ENCODE measurements at places on chromosomes 4 and X. TPM values are rescaled to one million over a fixed set of nuclear protein-coding genes. Genes with fewer than 3 reads are reported as not detected.

SH3RF1 gene
- 4.4 TPM for total RNA-seq

MMRN1 gene
- 0.12 TPM for total RNA-seq

ZRSR2 gene
- 5.3 TPM for total RNA-seq

HERC5 gene
- 3.0 TPM for total RNA-seq

SCML1 gene
- 10.1 TPM for total RNA-seq

FGF2 gene
- total RNA-seq, result 51.4 TPM

KIAA1210 gene
- not detected for total RNA-seq

ERAS gene
- not detected for total RNA-seq

GUCY1A1 gene
- total RNA-seq, result 0.92 TPM

TACR3 gene
- total RNA-seq, result not detected

ADAM29 gene
- total RNA-seq, result not detected

PAGE5 gene
- total RNA-seq, result not detected

HERC6 gene
- total RNA-seq, result 5.2 TPM

HUWE1 gene
- total RNA-seq, result 66.4 TPM

LDB2 gene
- total RNA-seq, result not detected

CDS1 gene
- total RNA-seq, result 0.32 TPM

AKAP14 gene
- not detected for total RNA-seq

ABCG2 gene
- total RNA-seq, result 37.4 TPM

LNX1 gene
- total RNA-seq, result not detected

HSFX3 gene
- total RNA-seq, result not detected

CASK gene
- 24.1 TPM for total RNA-seq

MTNR1A gene
- not detected for total RNA-seq

GLOD5 gene
- not detected for total RNA-seq

XPNPEP2 gene
- total RNA-seq, result not detected

FGD1 gene
- 8.7 TPM for total RNA-seq

KCND1 gene
- total RNA-seq, result 0.72 TPM

LINC00632 gene
- total RNA-seq, result 45.1 TPM

CT83 gene
- total RNA-seq, result not detected

RASGEF1B gene
- total RNA-seq, result 0.15 TPM

Data from NCI-H460 (cell line).